ENCODE measurements at places on chromosomes 7 and 10. TPM values are rescaled to one million over a fixed set of nuclear protein-coding genes. Genes with fewer than 3 reads are reported as not detected.
A peak's percentile ranks its signal among the peaks of the same experiment; 100 is the strongest.

The UCN3 gene
- not detected for total RNA-seq

The GJD4 gene
- total RNA-seq = not detected

The HMX3 gene
- total RNA-seq = 3.9 TPM

The GNG11 gene
- total RNA-seq = 66.1 TPM

- DNase-seq = no peak
Observed at GRCh38 chr7:154947604-154948003, 55.3 kb downstream of the PAXIP1 start.

DNA sequence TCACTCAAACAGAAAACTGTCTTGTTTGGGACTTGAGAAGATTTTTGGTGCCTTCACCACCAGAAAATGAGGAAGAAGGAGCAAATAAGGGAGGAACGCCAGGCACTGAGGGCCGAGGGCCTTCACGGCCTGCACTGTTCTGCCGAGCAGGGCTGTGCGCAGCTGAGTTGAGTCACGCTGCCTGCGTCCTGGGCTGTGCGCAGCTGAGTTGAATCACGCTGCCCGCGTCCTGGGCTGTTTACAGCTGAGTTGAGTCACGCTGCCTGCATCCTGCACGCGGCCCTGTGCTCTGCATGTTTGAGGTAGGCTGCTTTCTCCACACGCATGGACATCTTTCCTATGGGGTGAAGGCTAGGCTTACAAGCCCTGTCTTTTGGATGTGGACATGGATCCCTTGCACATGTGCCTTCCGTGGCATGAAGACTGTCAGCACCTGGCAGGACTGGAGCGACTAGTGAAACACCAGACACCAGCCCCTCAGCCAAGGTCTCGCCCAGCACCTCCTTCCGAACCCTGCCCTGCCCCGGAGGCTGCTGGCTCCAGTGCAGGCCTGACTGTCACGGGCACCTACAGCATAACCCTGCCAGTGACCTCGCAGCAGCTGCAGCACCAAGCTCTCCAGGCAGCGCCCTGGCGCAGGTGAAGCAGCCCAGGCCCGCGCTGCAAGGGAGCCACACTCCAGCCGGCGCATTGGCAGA is 96.7 kb downstream of the HTR5A start:
- DNase-seq = peak; percentile 83

- no peak for DNase-seq
Observed at GRCh38 chr10:119705434-119705831, 20.4 kb upstream of the INPP5F start.

DNA sequence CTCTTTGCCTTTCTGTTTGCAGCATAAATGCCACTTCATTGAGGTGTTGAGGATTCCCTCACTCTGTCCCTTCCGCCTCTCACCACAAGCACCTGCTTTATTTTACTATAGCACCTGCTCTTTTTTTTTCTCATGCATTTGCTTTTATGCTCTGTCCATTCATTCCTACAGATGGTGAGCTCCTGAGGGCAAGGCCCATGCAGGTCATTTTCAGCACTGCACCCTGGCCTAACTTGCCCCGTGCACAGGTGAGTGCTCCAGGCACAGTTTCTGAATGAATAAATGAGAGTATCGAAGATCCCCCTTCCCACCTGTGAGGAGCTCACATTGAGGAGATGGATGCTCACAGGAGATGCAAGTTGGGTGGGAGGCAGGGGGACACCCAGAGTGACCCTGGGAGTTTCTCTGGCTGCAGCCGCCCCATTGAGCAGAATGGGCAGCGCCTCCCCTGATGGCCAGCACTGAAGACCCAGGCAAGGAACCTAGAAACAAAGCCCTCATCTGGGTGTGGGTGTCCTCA is 1.2 kb upstream of the AKR1E2 start:
- no peak for DNase-seq

DNA sequence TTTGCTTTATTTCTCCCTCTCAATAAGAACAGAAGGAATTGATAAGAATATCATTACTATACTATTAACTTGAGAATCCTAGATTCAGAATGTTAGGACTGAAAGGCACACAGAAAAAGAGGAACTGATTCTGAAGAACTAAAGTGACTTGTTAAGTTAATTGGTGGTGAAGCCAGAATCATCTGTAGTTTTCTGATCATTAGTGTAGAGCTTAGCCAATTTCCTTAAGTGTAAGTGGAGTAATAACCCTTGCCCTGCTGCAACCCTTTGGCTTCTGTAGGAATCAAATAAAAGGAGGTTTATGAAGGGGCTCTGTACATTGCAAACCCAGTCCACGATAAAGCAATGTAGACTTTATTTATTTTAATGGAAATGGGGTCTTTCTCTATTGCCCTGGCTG is 1186.0 kb downstream of the SORCS3 start:
- no peak for DNase-seq

DNA sequence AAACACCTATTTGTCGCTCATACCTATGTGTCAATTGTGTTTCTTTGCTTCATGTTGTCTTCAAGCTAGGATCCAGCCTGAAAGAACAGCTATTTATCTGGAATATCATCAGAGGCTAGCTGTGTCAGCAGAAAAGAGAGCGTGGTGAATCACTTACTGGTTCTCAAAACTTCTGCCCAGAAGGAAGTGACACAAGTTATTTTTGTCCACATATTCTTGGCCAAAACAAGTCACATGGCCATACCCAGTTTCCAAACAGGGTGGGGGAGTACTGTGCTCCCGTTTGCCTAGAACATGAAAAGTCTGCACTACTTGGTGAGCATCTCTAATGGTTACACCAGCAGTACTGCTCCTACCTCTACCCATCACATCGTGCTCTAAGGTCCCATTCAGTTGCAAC is 160.9 kb upstream of the CSTF2T start:
- DNase-seq = no peak

DNA sequence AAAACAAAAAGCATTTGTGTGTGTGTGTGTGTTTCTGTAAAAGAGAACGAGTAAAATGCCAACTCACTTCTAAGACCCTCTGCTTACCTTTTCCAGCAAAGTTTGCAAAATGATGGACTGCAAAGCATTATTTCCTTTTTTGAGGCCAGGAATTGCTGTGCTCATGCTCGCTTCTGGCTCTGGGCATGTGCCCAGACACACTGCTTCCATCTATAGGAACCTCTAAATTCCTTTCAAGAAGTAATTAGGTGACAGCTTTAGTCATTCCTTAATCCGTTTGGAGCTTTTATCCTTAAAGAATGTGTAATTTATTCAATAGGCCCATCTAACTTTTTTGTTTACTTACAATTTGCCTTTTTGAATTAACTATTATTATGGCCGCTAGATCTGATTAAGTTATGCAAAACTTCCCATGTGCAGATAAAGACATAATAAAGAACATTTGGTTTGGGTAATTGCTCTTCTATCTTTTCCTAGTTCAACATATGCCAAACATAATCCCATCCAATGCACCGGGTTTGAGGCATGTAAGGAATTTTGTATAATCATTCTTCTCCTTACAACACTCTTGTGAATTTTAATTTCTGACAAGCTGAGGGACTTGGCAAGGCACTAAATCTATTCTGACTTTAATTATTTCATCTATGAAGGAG is 34.7 kb downstream of the A1CF start:
- no peak for DNase-seq

DNA sequence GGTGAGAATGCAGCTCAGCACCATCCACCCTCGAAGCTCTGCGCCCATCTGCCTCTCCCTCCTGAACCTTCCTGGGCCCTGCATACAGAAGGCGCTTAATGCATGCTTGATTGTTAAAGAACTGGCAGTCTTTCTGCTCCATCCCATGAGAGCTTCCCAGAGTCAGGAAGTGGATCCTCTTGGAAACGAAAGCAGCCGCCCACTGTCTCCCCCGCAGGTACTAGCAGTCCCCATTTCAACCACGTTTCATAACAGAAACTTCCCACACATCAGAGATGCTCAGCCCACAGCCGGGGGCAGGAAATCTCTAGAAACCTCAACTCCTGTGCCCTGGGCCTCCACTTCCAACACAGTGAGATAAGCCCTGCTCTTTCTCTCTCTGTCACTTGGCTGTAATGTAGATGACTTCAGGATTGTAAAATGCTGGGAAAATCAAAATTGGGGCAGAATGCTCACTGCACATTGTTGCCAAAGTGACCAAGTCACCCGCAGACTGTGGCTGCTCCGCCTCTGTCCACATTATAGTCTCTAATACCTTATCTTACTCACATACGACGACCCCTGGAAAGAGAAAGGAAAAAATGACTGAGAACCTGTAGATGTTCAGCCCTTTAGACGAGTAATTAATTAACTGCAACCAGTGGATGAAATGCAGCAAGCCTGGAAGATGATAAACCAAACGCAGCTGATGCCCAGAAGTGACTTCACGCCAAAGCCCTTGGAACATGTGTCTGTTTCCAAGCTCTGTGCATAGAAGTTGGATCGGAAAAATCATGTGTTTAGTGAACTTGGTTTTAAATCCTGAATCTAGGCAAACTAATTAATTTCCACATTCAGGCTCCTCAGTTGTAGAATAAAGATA is 28.5 kb downstream of the GSDME start:
- no peak for DNase-seq

- no peak for DNase-seq
Observed at GRCh38 chr7:158424531-158424930, 163.1 kb downstream of the PTPRN2 start.

DNA sequence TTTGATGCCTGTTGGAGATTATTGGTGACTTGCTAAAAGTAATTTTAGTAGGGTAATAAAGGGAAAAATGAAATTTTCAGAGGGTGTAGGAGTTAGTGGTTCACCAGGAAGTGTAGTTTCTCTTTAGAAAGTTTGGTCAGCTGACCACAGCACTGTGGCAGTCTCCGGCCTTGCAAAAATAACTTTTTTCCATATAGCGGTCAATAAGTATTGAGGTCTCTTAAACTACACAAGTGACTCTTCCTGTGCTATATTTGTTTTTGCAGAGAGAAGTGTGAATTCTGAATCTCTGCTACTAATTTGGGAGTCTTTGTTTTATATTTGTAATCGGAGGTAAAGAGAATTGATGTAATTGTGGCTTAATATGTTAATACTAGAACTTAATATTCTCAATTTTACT is 24.3 kb downstream of the PTPN12 start:
- no peak for DNase-seq

DNA sequence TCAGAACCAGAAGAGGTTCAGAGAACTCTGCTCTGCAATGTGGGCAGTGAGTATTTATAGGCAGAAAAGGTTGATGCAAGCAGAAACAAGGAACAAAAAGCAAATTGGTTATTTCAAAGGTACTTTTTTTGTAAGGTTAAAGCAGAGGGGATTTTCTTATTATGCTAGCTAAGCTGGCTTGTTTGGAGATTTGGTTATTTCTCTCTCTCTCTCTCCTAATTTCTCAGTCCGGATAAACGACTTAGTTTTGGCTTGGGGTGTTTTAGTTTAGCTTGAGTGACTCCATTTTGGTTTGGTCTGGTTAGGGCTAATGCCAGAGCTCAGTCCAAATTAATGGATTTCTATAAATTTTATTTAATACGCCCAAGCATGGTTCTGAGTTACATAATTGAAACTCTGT is 566.8 kb downstream of the SH2D4B start:
- no peak for DNase-seq

GRCh38 chr7:94043299-94043698 is 39.1 kb upstream of the BET1 start:
- DNase-seq = no peak

- no peak for DNase-seq
Observed at GRCh38 chr7:34904987-34905386, 132.3 kb downstream of the DPY19L1 start.

DNA sequence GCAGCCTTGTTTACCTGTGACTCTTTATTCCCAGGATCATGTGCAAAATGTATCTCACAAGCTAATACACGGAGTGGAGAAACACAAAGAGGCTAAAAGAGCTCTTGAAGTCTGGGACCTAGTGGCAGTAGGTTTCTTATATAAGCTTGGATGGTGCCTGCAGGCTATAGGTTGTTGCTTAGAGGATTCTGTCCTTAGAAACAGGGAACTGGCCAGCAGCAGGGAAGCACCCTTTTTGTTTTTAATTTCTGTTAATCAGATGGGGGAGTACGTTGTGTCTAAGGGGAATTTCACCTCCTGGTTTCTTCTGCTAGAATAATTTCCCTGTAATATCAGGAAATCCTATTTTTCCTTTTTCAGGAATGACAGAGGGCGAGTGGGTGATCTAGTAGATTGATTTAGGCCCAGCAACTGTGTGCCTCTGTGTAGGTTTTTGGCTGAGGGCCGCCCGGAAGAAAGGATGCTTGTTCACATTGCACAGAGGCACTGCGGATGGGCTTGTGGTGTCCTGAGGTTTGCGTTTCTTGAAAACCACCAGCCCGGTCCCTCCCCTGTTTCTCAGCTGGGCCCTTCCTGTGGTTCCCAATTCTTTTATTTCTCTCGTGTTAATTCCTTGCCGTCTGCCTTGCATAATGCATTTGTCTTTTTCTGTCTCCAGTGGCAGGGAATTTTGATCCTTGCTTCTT is 158.0 kb downstream of the CAMK1D start:
- no peak for DNase-seq

DNA sequence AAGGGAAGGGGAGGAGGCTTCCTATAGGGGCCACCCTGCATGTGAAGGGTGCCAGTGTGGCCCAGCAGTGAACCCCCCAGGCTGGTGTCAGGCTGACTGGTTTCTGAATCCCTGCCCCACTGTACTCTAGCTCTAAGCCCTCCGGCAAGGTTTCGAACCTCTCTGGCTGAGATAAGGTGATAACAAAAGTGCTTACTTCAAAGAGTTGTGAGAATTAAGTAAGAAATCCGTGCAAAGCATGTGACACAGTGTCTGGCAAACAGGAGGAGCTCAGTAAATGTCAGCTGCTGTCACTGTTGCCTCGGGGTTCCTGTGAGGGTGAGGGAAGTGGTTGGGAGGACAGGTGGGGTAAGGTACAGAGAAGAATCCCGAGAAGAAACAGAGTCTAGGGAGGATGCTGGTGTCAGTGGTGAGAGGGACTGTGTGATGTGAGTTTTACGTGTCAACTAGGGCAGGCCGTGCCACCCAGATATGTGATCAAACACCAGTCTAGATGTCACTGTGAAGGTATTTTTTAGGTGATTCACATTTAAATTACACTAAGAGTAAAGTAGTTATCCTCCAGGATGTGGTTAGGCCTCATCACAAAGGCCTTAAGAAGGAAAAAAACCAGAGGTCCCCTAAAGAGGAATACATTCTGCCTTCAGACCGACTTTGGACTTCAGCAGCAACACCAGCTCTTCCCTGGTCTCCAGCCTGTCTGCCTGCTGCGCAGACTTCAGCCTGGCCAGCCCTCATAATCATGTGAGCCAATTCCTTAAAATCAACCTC is 64.4 kb downstream of the BPGM start:
- DNase-seq = no peak

DNA sequence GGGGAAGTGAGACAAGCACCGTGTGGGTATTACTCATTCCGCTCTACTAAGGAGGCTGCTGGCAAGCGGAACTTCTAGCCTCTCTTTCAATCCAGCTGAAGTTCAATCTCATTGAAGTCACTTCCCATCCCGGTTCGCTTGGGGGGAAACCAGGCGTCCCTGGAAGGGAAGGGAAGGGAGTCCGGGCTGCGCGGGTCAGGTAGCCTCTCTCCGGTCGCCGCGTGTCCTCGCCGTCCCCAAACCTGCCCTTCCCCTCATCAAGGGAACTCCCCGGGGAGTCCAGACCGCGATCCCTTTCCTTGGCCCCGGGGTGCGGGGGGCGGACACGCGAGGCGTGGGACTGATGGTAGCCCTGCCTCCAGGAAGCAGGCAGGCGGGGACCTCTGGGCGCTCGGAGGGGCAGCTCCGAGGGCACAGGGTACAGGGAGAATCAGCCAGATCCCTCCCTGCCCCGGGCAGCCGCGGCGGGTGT is 598 bp upstream of the ZEB1 start:
- peak; percentile 12 for DNase-seq

GRCh38 chr10:22420787-22421517 is 75.7 kb downstream of the SPAG6 start:
- no peak for DNase-seq
